ENCODE measurements at places on chromosomes 12 and 14.

DNA sequence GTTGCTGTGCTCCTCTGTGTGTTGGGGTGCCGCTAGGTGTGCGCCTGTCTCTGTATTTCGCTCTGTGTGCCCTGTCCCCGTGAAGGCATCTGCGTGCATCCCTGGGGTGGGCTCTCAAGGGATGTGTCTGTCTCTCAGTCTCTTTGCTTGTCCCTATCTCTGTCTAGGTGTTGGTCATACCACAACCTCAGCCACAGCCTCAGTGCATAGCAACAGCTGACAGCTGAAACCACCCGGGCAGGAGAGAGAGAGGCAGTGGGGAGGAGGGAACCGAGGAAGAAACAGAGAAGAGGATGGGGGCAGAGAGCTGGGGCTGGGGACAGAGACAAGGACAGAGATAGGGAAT, 953 bp upstream of the NXPH4 start:
- DNase-seq, result no peak

- DNase-seq, result no peak
Observed at GRCh38 chr12:12819221-12819620, 6.1 kb downstream of the DDX47 start.

DNA sequence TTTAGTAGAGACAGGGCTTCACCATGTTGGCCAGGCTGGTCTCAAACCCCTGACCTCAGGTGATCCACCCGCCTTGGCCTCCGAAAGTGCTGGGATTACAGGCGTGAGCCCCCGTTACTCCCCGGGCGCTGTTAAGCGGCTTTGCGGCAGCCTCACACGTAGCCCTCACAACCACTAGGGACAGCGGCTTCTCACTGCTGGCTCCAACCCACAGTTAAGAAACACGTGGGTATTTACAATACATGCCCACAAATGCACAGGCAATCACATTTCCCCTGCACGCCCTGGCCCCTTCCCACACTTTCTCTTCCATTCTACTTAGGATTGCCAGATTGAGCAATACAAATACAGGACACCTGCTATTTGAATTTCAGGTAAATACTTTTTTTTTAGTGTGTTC, 37.0 kb upstream of the EIF5 start:
- no peak for DNase-seq

GRCh38 chr12:63919756-63920155, 75.3 kb downstream of the SRGAP1 start:
- DNase-seq, result no peak

GRCh38 chr14:70086685-70087379, 101.9 kb downstream of the SLC8A3 start:
- DNase-seq, result peak; percentile 15

DNA sequence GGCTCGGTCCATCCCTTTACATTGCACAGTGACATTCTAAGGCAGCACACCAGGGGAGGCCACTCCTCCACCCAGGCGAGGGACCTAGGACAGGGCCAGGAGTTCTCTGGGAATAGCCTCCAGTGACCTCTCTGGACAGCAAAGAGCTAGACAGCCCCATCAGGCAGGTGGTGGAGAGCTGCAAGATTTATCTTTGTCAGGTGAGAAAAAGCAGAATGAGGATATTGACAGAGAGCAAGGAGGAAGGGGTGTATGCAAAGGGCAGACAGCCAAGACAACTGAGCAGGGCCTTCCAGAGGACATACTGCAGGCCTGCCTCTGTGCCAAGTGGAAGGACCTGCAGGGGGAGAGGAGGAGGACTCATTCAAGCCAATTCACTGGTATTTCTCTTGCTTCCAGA, 112.4 kb upstream of the MAX start:
- no peak for DNase-seq

DNA sequence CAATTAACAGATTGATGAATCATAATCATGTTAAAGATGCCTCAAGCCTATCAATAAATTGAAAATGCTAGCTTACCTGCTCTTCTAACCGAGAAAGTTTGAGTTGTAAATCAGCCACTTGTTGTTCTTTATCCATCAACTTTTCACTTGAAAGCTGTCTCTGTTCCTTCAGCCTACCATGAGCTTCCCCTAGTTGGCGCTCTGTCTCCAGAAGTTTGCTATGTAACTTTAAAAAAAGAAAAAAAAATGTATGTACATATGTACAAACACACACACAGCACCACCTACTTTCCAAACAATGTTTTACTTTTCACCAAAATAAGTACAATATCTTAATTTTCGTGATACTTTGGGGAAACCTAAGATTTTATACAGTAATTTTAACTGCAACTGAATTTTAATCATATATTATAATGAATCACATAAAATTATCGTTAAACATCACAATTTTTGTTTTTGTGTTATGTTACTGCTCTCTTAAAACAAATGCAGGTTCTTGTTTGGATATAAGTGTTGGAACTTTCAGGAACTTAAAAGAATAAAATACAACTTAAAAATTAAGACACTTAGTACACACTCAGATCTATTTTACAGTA, 101.2 kb downstream of the EEA1 start:
- no peak for DNase-seq

DNA sequence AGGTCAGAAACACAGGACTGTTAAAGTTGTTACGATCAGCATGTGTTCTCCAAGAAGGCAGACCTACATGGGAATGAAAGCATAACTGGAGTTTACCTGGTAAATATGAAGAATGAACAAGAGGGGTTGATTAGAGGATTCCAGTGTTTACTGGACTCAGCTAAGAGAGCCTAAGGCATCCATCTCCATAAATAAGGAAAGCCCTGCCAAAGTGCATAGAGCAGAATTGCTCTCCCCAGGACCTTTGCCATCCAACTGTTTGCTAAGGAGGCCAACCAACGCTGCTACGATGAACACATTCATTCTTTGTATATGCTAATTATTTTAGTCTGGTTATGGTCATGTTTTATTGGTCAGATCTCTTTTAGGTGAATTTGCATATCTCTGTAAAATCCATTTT, 17.1 kb upstream of the PAWR start:
- no peak for DNase-seq

- DNase-seq, result no peak
Observed at GRCh38 chr14:51328064-51328771, 88.2 kb downstream of the TMX1 start.

DNA sequence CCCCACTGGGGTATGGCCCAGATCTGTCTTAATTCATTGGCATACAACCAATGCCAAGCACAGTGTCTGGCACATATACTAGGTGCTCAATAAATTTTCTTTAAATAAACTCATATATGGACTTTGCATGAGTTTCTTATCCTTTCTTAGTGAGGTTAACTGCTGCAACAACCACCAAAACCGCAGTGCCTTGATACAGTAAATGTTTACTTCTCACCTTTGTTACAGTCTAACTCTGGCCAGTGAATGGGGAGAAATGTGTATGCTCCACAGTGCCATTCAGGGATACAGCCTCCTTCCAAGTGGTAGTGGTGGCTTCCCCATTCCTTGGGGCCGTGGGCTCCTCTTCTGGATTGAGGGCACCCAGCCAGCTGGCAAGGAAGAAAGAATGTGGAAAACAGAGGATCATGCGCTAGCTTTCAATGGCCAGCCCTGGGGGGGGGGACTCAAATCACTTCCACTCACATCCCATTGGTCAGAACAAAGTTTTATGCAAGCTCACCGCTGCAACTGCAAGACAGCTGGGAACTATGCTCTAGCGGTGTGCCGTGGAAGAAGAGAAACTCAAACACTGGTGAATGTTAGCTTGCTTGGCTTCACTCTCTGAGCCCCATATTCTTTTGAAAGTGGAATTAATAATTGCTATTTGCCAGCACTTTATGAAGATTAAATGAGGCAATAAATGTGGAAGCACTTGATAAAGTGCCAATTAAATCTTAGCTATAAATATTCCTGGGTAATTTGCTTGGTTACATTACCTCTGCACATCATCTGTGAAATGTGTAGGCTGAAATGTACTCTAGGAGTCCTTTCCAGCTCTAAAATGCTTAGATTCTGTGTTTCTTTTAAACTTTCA, 51.0 kb upstream of the SOCS2 start:
- DNase-seq, result no peak

DNA sequence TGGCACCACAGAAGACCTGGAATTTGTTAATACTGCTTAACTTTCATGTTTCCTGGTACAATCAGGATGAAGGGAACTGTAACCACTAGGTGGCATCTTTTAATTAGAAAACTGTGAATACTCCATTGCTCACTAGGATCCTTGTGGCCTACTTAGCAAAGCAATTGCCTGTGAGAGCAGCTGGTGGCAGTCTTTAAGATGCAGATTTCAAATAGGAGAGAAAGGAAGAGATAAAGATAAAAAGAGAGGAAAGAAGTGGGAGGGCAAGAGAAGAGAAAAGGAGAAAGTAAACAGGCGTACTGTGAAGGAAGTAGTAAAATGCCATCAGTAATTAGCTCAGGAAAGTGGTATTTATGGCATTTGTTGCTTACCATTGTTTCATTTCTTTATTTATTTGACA, 114.5 kb downstream of the RAD51B start:
- peak; percentile 26 for DNase-seq

GRCh38 chr14:61589691-61590581, 105.4 kb upstream of the HIF1A start:
- DNase-seq, result no peak

DNA sequence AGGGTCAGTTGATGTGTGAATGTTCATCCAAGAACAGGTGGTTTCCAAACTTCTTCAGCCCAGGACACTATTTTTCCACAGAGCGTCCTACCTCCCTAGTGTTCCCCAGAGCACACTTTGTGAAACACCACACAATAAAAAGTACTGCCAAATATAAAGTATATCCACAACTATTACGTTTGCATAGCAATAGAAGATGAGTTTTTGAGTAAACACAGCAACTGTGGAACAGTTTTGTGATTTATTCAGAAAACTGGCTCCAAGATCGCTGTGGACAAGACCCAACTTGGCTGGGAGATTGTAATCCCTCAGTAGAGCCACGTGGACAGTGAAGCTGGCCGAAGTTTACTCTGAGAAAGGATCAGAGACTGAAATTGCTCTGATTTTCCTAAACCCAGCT, 14.5 kb upstream of the MAP1LC3B2 start:
- no peak for DNase-seq

DNA sequence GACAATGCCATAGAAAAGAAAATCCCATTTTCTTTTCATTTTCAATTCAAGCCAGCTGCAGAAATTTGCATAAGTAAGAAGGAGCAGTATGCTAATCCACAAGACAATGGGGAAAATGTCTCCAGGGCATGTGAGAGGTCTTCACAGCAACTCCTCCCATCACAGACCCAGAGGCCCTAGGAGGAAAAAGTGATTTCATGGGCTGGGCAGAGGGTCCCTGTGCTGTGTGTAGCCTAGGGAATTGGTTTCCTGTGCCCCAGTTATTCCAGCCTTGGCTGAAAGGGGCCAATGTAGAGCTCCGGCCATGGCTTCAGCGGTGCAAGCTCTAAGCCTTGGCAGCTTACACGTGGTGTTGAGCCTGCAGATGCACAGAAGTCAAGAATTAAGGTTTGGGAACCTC, 211.4 kb downstream of the CCDC59 start:
- no peak for DNase-seq

GRCh38 chr12:10140001-10140400, 10.0 kb upstream of the CLEC7A start:
- DNase-seq, result no peak

GRCh38 chr12:107488666-107489065, 196.9 kb upstream of the PWP1 start:
- no peak for DNase-seq

GRCh38 chr12:89695100-89695499, 13.5 kb downstream of the ATP2B1 start:
- DNase-seq, result no peak

DNA sequence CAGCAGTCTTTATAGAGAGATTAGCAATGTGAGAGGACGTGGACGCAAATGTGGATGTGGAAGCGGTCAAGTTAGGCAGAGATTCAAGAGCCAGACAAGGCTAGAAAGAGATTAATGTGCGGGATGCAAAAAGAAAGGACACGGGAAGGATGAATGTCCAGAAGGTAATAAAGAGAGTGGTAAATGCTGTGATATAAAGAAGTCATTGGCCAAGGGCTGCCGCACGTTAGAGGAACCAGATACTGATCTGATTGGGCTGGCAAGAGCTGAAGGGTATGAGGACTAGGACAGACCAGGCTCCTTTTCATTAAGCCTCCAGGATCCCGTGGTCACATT, 59.5 kb downstream of the DHRS2 start:
- DNase-seq, result no peak

- DNase-seq, result peak; percentile 55
Observed at GRCh38 chr12:50597200-50598195, 92.7 kb downstream of the DIP2B start.

DNA sequence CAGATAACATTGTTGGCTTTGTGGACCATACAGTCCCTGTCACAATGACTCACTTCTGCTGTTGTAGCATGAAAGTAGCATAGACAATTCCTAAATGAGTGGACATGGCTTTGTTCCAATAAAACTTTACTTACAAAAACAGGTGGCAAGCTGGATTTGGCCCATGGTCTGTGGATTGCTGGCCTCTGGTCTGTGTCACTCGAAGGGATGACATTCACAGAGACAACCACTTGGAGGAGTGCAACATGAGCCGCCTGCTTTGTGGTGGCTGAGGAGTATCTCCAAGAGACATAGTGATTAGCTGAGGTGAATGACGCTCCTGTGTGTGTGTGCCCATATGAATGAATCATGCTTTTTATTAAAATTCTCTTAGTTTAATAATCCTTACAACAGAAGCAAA, 81.3 kb upstream of the NRXN3 start:
- no peak for DNase-seq

GRCh38 chr12:130339951-130340350, 2.3 kb downstream of the PIWIL1 start:
- DNase-seq, result no peak

DNA sequence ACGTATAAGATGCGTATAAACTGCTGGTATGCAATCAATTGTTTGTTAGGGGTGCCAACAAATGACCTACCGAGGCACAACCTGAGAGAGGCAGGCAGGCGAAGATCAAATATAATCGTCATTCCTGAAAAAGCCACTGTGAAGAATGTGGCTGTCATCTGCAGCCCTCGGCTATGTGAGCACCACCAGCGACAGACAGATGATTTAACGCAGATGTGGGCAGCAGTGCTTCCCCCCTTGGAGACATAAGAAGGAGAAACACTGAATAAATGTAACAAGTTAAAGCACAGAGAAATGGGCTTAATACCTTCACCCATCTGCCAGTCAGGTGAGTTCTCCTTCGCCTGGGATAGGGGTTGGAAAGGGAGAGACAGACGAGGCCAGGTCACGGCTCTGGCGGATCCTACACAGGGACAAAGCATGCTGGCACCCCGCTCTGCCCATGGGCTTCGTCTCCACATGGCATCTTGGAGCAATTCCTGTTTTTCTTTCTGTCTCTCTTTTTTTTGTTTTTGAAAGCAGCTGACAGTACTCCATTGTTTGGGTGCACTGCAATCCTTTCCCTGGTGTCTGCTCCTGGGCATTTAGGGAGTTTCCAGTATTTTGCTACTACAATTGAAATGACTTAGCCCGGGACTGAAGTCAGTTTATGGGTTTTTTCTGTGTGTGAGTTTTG, 28.1 kb downstream of the TNFAIP2 start:
- DNase-seq, result no peak
